ENCODE measurements at places on chromosomes 2 and 18.
A peak's percentile ranks its signal among the peaks of the same experiment; 100 is the strongest.

DNA sequence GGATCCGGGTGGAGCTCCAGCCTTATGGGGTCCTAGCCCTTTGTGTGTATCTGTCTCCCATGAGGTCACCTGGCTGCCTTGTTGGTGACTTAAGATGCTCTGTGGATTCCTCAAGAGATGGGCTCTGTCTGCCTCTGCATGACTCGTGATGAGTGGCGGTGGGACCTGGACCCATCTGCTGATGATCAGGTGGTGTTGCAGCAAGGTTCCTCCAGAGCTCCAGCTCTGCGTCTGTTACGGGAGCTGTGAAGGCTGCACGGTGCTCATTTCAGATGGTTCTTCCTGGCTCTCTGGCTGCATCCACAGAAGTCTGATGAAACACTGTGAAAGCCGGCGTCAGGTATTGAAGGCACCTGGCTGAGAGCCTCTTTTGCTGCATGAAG is 2.4 kb downstream of the AGAP1 start:
- DNase-seq = peak; percentile 10

DNA sequence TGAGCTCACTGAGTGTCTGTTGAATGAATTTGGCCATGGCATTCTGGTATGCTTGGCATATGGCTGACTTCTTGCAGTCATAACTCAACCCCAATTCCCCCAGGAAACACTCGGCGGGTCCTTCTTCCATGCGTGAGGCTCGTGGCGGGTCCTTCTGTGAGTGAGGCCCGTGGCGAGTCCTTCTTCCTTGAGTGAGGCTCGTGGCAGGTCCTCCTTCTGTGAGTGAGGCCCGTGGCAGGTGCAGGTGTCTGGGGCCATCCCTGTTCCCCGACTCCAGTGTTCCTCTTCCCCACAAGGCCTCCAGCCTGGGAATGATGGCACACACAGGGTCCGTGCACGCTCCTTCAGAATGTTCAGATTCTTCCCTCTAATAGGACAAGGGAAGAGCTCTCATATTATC is 169.0 kb downstream of the EIPR1 start:
- DNase-seq = no peak

DNA sequence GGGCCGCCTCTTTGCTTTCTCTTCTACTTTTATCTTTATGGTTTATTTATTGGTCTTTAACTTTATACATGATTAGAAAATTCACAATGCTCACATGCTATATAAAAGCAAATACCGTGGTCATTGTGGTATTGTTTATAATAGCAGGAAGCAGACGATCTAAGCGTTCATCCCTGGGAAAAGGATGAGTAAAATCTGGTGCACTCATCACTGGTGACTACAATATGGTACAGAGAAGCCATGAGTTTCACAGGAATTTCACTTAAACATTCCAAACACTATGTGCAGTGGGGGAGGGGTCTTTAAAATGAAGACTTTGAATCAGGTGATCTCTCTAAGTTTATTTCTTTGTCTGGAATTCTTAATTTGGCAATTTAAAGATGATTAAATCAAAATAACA is 97.9 kb downstream of the SCN3A start:
- DNase-seq = no peak

GRCh38 chr2:143903172-143903856 is 616.6 kb downstream of the ZEB2 start:
- no peak for DNase-seq

DNA sequence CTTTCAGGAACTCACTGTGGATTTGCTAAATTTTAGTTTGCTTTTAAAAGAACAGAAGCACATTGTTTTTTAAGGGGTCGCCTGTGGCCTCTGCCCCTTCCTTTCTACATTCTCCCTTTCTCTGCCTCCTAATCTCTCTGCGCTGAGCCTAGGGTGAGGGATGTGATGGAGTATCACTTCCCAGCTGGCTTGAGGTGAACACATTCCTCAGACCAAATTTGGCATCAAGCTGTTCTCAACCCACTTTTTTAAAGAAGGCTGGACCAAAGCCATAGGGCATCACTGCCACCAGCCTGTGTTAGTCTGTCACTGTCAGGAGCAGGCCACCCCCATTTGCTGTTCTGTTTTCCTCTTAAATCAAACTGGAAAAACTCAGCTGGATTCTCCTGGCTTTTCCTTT is 27.4 kb downstream of the EIF4E2 start:
- DNase-seq = no peak

DNA sequence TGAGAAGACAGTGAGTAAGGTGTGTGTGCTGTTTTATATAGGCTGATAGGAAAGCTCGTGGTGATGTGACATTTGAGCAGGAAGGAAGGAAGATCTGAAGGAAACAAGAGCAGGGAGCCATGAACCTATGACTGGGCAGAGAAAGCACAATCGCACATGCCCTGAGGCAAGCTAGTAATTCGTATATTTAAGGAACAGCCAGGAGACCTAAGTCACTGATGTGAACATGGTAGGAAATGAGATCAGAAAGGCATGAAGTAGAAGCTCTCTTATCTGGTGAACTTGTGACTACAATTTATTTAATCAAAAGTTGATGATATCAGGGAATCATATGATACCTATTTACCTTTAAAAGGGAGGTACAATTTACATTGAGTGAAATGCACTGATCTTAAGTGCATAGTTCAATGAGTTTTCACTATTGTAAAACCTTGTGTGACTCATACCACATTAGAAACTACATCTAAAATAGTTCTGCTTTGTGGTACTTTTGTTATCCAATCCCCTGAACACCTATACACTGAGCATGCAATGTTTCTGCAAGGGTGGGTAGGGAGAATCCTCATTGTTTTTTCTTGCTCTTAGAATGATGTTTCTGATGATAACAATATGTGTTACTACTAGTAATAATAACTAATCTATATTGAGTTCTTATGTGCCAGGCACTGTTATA is 67.5 kb downstream of the GALNT13 start:
- DNase-seq = no peak

GRCh38 chr18:66393463-66393862 is 210.4 kb downstream of the CDH19 start:
- no peak for DNase-seq

- DNase-seq = no peak
Measured at GRCh38 chr18:43846299-43846698, 569.0 kb upstream of the SYT4 start.

- DNase-seq = no peak
Measured at GRCh38 chr18:8069708-8070107, 502.6 kb downstream of the PTPRM start.

DNA sequence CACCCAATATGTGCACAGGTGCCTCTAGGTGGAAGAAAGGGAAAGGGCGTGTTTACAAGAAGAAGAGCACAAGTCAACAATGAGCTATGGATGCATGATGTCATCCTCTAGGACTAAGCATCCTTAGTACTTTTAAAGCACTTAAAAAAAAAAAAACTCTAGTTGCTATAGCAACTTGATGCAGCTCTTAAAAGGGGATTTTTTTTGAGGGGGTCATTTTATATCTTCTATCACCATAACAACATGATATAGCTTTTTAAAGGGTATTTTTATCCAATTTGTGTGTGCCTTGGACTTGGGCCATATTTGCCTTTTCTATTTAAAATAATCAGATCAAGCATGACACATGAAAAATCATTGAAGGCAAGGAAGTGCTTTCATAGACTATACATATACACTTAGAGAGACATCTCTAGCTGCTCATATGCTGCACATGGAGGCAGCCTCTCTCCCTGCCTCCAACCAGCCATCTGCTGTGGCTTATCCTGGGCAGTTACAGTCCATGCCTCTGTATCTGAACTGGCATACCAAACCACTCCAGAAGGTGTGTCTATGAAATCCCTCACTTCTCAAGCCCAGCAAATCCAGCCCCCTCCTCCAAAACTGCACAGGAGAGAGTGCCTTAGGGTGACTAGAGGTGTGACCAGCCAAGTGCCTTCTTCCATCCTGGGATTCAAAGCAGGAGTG is 165.4 kb downstream of the MSH2 start:
- DNase-seq = no peak

GRCh38 chr18:55262021-55262560 is 302.8 kb upstream of the CCDC68 start:
- no peak for DNase-seq

DNA sequence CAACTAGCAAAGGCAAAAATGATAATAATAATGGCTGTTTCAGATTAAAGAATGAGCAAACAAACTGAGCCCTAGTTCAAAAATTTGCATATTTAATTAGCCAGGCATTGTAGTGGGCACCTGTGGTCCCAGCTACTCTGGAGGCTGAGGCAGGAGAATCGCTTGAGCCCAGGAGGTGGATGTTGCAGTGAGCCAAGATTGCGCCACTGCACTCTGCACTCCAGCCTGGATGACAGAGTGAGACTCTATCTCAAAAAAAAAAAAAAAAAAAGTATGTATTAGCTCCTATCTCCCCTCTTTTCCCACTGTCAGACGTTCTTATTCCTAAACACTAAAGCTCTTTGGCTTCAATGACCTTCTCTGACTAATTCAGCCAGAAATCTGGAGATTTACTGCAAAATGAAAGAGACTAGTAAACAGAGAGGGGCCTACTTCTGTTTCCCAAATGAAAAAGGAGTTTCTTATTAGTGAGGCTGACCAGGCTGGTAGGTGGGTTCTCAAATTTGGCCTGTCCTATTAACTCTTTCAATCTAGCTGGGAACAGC is 3.9 kb upstream of the SRBD1 start:
- no peak for DNase-seq

GRCh38 chr2:161745866-161746614 is 121.8 kb downstream of the SLC4A10 start:
- DNase-seq = no peak

GRCh38 chr2:205216580-205216979 is 465.7 kb upstream of the NRP2 start:
- DNase-seq = no peak

- no peak for DNase-seq
Measured at GRCh38 chr18:76752400-76752799, 70.0 kb upstream of the ZNF236 start.

DNA sequence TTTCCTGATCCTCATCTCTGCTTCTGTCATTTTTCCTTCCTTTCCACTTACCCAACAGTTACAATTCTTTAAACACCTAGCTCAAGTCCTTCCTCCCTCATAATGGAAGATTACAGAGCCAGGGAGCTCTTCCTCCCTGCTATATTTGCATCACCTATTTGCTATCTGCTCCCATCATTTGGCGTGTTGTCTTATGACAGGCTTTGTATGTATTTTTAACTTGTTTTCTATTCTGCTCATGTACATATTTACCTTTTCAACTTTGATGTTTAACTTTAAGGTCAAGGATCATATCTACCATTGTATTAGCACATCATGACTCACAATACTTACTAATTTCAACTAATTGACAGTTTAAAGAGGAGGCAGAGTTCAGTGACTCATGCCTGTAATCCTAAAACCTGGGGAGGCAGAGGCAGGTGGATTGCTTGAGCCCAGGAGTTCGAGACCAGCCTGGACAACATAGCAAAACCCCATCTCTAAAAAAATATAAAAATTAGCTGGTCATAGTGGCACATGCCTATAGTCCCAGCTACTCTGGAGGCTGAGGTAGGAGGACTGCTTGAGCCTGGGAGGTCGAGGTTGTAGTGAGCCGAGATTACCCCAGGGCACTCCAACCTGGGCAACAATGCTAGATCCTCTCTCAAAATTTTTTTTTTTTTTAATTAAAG is 308.0 kb upstream of the STON1 start:
- no peak for DNase-seq

- DNase-seq = no peak
Measured at GRCh38 chr2:9517118-9517782, 38.4 kb downstream of the ADAM17 start.

GRCh38 chr2:223247136-223247535 is 195.1 kb downstream of the KCNE4 start:
- no peak for DNase-seq

DNA sequence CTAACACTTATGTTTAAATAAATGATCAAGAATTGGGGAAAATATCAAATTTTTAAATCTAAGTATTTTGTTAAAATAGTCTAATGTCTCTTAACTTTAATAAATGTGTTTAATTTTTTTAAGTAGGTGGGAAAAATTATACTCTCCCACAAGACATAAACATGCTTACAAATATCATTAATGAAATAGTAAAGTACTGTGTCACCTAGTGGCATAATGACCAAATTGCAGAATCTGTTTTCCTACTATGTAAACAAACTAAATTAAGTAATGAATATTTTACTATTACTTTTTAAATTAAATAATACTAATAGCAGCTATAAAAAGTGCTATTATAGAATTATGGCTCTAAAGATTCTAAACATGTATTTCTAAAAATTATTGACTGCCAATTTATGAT is 52.0 kb upstream of the CHAC2 start:
- no peak for DNase-seq

GRCh38 chr2:1864301-1864980 is 120.1 kb upstream of the PXDN start:
- DNase-seq = no peak

GRCh38 chr2:44371445-44371844 is 9.7 kb downstream of the CAMKMT start:
- no peak for DNase-seq

GRCh38 chr2:173521450-173522192 is 166.9 kb downstream of the CDCA7 start:
- no peak for DNase-seq

GRCh38 chr2:146251328-146251727 is 1593.5 kb upstream of the ACVR2A start:
- DNase-seq = no peak

GRCh38 chr18:58787536-58788149 is 77.0 kb upstream of the ZNF532 start:
- DNase-seq = no peak

- DNase-seq = no peak
Measured at GRCh38 chr2:104889291-104889959, 35.5 kb downstream of the POU3F3 start.

- no peak for DNase-seq
Measured at GRCh38 chr2:212299943-212300342, 238.7 kb downstream of the ERBB4 start.

GRCh38 chr2:207352978-207353671 is 176.6 kb upstream of the CREB1 start:
- no peak for DNase-seq

- DNase-seq = no peak
Measured at GRCh38 chr2:240323601-240324291, 111.7 kb upstream of the GPC1 start.

GRCh38 chr2:99485411-99485810 is 4.4 kb downstream of the REV1 start:
- no peak for DNase-seq

DNA sequence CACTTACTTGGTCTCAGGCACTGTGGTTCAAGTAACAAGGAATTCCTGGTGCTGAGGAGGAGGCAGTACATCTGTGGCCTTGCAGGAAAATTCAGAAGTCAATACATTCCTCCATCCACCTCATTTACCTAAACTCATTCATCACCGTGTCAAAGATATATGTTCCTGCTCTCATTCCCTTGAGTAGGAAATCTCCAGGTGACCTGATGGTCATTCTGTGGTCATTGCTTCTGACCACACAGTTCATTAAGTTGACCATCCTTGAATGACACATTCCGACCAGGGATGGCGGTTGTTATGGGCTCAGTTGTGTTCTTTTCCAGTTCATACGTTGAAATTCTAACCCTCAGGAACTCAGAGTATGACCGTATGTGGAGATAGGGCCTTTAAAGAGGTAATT is 2.1 kb upstream of the STK17B start:
- DNase-seq = no peak

GRCh38 chr2:46246790-46247189 is 50.4 kb upstream of the EPAS1 start:
- DNase-seq = no peak

GRCh38 chr2:238167761-238168160 is 9.0 kb downstream of the ERFE start:
- no peak for DNase-seq
